HepG2 (cell line): ENCODE measurements at places on chromosomes 11 and 22. TPM values are rescaled to one million over a fixed set of nuclear protein-coding genes. Genes with fewer than 3 reads are reported as not detected.

CTSF gene
- not detected in 2 replicates for total RNA-seq

OR5A1 gene
- total RNA-seq = not detected in 2 replicates

MIOX gene
- total RNA-seq = 1.2 and 1.5 TPM in 2 replicates

OVCH2 gene
- total RNA-seq = not detected in 2 replicates

BDNF gene
- 0.02 TPM in 1 of 2 replicates, not detected in the other for total RNA-seq

HTR3B gene
- 1.7 and 2.2 TPM in 2 replicates for total RNA-seq

ART1 gene
- not detected in 2 replicates for total RNA-seq

MS4A8 gene
- total RNA-seq = not detected in 2 replicates

GRM5 gene
- total RNA-seq = not detected in 2 replicates

PKP3 gene
- 21.1 and 28.7 TPM in 2 replicates for total RNA-seq

MDK gene
- total RNA-seq = 149 and 312 TPM in 2 replicates

BEST1 gene
- 0.09 TPM in 1 of 2 replicates, not detected in the other for total RNA-seq

DNA sequence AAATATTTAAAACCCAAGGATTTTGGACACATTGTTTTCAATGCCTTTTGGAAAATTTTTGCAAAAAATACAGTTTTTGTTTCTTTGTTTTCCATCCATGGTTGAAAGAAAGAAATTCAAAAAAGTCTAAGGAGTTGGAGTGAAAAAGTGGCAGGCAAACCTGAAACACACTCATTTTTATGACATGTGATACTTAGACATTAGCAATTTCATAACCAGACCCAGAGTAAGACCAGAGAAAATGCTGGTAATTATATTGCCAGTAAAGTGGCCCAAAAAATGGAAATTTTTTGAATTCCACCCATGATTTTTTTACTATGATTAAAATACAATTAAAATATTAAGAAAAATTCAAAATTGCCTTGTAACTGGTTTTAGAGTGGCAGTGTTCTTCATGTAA is 128.2 kb downstream of the SLC17A6 start:
- no peak for DNase-seq

GRCh38 chr11:17258670-17259069 is 17.9 kb upstream of the NUCB2 start:
- DNase-seq = no peak

DNA sequence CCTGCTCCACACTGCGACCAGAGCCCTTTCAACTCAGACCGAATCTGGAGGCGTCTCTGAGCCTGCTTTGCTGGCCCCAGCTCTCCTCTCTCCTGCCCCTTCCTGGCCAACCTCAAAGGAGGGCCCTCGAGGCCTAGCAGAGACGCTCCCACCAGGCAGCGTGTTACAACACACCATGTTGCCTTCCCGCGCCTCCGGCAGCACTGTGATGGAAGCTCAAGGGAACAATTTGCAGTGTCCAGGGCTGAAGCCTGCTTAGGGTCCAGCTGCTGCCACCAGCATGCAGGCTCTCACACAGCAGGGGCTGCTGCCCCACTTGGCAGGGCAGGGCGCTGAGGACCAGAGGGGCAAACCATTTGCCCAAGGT is 18.4 kb downstream of the LINC01488 start:
- DNase-seq = no peak

DNA sequence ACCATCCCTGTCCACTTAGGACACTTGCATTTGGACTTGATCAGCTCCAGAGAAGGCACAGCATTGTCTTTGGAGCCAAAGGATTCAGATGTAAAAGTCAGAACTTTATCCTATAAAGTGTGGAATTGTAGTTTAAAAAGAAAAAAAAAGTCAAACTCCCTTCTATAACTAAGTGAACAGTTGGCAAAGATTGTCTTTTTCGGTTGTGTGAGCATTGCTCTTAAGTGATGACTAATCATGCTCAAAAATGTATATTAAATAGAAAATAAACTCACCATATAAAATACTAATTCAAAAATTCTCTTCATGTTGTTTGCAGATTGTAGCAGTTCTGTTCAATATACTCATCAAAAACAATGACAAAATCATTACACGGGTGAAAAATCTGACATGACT is 93.8 kb downstream of the ETS1 start:
- DNase-seq = no peak

DNA sequence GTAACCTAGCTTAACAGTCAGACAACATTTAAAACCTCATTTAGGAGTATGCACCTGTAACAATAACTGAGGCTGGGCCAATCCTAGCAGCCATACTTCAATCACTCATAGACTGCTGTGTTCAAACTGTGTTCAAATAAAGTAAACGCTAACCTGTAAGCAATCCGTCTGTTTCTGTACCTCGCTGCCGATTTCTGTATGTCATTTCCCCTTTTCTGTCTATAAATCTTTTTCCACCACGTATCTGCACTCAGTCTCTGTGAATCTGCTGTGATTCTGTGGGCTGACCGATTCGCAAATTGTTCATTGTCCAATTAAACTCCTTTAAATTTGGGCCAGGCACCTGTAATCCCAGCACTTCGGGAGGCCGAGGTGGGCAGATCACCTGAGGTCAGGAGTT is 12.3 kb downstream of the APOBEC3H start:
- no peak for DNase-seq

DNA sequence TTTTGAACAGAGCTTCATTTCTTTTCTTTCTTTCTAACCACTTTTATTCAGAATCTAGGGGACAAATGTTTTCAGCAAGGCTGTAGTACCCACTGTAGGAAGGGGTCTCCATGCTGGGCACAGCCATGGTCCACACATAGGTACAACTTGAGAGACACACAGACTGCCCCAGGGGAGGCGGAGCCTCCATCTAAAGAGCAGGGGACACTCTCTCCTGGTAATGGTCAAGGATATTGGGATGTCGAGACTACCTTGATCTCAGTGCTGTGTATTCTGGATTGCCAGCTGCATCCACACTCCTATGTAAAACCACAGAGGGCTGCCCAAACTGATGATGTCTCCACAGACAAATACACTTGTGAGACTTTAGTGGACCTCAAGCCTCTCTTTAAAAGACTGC is 2.9 kb upstream of the APOL3 start:
- DNase-seq = no peak

DNA sequence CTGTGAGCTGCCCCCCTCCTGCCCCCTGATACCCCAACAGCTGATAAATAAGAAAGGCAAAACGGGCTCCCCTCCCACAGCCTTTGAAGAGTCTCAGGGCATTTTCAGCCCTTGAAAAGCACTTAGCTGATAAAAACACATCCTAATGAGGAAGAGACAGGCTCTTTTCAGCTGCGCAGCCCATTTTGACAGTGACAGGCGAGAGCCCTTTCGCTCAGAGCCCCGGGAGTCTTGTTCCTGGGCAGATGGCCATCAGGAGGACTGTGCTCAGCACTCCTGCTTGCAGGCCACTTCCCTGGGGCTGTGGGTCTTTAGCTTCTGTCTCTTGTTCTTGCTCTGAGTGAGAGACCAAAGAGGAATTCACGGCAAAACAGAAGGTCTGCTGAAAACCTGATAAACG is 757.2 kb downstream of the BRD1 start:
- DNase-seq = no peak

DNA sequence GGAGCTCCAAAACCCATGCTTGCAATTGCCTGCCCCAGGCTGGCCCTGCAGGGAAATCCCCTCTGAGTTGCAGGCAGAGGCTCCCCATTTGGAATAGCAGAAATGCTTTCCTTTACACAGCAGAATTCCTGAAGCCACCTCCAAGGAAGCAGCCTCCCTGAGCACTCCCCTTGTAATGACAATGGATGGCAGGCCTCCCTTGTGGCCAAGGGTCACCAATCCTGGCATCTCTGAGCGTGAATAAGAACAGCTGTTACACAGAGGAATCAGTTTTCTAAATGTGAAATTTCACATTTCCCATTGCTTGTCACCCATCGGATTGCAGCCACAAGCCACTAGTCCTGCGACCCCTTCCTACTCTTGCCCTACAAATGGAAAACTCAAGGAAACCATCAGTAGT is 107.6 kb downstream of the GALNT18 start:
- no peak for DNase-seq

DNA sequence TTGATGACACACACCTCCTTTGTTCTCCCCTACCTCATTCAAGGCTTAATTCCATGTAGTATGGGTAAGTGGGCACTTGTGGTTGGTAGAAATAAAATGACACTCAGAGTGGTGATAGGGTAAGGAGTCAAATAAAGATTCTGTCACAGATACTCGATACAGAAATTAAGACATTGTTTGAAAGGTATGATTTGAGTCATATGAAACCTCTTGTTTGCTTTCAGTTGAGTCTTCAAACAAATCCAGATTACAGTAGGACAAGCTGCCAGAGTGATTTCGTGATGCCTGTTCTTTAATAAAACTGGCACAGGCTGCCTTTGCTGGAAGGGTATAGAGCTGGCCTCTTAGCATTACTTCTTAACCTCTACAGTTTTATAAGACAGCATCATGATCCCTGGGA is 182.4 kb downstream of the SPON1 start:
- DNase-seq = no peak

DNA sequence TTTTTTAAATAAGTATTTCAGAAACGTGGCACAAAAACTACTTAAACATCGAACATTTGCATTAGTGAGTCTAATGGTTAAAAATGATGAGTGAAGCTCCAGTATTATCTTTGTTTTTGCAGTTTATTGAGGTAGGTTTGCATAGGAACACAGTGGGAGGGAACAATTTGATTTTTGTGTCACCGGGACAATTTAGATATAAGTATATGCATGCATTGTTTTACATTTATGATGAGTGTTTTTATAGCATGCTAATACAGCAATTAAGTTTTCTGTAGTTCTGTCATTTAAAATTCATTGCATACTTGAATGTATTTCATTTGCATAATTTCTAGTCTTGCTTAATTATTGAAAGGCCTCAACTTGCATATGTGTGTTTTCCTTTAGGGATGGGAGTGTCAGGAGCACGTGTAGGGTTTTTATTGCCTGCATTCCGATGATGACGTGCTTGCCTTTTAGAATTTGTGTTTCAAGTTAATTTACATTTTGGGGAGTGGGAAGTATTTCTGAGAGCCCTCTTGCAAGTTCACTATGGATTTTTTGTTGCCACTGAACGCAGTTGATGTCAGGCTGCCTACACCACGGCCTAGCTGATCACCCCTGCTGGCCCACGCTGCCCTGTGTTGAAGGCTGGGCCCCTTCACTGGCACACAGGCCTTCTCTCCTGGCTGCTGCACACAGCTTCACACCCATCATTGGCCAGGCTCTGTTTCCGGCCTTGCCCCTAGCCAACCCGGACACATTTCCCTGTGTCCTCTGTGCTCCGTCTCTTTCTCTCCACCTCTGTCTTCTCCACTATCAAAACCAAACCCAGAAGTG is 120.9 kb downstream of the TBC1D22A start:
- DNase-seq = no peak

GRCh38 chr11:65301491-65302329 is 13.0 kb upstream of the CDC42EP2 start:
- DNase-seq = no peak

- no peak for DNase-seq
Measured at GRCh38 chr22:27998511-27999410, 79.7 kb upstream of the PITPNB start.

DNA sequence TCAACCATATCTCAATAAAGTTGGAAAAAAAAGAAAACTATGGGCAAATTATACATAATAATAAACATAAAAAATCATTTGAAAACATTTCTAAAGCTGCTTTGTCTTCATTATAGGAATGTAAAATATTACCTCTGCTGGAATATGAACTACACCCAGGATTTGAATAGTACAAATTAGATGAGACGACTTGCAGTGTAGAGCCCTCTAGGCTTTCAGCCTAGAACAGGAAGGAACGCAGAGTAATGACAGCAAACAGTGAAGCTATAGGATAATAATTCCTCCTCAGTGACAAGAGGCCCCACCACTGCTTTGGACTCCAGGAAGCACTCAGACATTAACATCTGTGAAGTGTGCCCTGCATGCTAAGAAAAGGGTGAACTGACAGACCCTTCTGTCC is 7.7 kb downstream of the OR2AG1 start:
- no peak for DNase-seq

- DNase-seq = no peak
Measured at GRCh38 chr11:123547180-123547579, 107.2 kb downstream of the SCN3B start.

GRCh38 chr11:111944139-111944538 is 7.0 kb downstream of the DIXDC1 start:
- peak; percentile 29 for DNase-seq

- no peak for DNase-seq
Measured at GRCh38 chr11:128521682-128522054, 65.7 kb downstream of the ETS1 start.

DNA sequence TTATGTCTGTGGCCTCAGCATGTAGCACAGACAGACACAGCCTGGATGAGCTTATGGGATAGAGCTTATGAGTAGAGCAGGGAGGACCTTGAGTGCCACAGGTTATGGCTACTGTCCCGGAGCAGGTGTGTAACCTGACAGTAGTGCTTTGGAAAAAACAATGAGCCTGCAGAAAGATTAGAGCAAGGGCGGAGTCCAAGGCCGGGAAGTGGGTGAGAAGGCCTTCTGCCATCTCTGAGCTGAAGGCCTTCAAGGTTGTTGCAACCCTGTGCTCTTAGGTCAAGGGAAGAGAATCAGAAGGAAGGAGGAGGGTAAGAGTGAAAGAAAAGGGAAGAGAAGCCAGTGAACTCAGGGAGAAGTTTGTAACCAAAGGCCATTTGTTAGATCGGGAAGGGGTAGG is 3.9 kb upstream of the TAGLN start:
- DNase-seq = no peak

- peak; percentile 7 for DNase-seq
Measured at GRCh38 chr11:107562647-107563208, 2.8 kb downstream of the ALKBH8 start.

- no peak for DNase-seq
Measured at GRCh38 chr11:107756553-107756952, 44.7 kb upstream of the SLN start.

- DNase-seq = no peak
Measured at GRCh38 chr11:110777775-110778174, 65.5 kb upstream of the ARHGAP20 start.

- no peak for DNase-seq
Measured at GRCh38 chr22:44154436-44154942, 26.2 kb upstream of the PARVG start.

GRCh38 chr11:126443120-126443519 is 87.6 kb downstream of the ST3GAL4 start:
- DNase-seq = no peak

- DNase-seq = no peak
Measured at GRCh38 chr11:10329935-10330334, 25.1 kb downstream of the ADM start.

- DNase-seq = peak; percentile 17
Measured at GRCh38 chr11:44133335-44133946, 38.0 kb downstream of the EXT2 start.

DNA sequence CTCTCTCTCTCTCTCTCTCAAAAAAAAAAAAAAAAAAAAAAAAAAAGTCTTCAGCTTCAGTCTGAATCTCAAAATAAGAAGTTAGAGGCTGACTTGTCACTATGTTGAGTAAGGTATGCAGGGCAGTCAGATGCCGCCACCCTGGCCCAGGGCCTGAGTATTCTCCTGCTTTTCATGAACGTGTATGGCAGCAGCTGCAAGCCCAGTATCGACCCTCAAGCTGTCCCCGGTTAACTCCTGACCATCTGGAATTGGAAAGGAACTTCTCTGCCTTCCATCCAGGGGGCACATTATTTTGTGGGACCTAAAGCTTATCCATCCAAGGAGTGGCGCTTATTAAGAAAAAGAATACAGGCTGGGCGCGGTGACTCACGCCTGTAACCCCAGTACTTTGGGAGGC is 11.4 kb downstream of the MRGPRD start:
- no peak for DNase-seq

GRCh38 chr22:47083379-47083986 is 321.0 kb downstream of the TBC1D22A start:
- no peak for DNase-seq
